RKO (cell line): ENCODE measurements at places on chromosomes 4 and X.
A peak's percentile ranks its signal among the peaks of the same experiment; 100 is the strongest.

DNA sequence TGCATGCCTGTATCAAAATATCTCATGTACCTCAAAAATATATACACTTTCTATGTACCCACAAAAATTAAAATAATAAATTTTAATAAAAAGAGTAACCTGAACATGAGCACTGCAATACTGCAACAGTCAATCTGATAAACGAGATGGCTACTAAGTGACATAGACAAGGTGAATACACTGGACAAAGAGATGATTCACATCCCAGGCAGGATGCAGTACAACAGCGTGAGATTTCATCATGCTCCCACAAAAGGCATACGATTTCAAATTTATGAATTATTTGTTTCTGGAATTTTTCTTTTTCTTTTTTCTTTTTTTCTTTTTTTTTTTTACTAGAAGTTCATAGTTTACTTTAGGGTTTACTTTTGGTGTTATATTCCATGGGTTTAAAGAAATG lies 12.2 kb upstream of the FGF16 start:
- DNase-seq, result peak; percentile 31

- no peak for DNase-seq
Measured at GRCh38 chr4:188194421-188194820, 55.2 kb downstream of the TRIML1 start.

DNA sequence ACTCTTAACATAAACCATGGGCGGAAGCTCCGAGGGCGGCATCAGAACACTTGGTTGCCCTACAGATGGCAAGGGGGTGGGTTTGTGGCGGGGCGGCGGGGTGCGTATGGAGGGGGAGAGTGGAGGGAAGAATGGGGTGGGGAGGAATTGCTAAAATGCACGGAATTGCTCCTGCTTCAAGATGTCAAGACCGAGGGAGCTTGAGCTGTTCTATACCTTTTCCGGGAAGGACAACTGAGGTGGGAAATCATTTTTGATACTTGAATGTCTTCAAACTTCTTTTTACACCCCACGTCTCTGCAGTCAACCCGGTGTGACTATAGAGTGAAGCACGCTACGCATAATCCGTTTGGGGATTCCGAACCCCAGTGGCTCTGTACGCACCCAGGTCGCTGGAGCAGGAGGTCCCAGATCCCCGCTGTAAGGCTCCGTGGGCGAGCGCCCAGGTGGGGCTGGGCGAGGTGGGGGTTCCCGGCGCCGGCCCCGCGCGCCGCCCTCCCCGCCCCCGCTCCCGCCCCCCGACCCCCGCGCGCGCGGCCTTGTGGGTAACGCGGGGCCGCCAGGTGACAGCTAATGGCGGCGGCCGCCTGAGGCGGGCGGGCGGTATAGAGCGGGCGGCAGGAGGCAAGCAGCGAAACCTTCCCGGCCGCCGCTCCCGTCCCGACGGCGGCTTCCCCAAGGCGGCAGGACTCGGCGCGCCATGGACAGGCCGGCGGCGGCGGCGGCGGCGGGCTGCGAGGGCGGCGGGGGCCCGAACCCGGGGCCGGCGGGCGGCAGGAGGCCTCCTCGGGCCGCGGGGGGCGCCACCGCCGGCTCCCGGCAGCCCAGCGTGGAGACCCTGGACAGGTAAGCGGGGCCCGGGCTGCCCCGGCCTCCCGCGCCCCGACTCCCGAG lies at the start of gene MTMR1:
Gene MTMR1 (plus strand): TSS at position 566 of the 894 bp plus-strand sequence. CDS start 135 bp downstream, at position 701.
- peak; percentile 23 for DNase-seq

- no peak for DNase-seq
Measured at GRCh38 chrX:34467437-34467836, 189.6 kb downstream of the TMEM47 start.

DNA sequence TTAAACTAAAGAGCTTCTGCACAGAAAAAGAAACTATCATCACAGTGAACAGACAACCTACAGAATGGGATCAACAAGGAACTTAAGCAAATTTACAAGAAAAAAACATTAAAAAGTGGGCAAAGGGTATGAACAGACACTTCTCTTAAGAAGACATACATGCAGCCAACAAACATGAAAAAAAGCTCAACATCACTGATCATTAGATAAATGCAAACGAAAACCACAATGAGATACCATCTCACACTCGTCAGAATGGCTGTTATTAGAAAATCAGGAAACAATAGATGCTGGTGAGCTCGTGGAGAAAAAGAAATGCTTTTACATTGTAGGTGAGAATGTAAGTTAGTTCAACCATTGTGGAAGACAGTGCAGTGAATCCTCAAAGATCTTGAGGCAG lies 27.8 kb downstream of the PAPSS1 start:
- DNase-seq, result no peak

- no peak for DNase-seq
Measured at GRCh38 chr4:18130256-18130655, 108.7 kb upstream of the LCORL start.

GRCh38 chrX:11641349-11642065 lies 24.2 kb downstream of the ARHGAP6 start:
- DNase-seq, result no peak

DNA sequence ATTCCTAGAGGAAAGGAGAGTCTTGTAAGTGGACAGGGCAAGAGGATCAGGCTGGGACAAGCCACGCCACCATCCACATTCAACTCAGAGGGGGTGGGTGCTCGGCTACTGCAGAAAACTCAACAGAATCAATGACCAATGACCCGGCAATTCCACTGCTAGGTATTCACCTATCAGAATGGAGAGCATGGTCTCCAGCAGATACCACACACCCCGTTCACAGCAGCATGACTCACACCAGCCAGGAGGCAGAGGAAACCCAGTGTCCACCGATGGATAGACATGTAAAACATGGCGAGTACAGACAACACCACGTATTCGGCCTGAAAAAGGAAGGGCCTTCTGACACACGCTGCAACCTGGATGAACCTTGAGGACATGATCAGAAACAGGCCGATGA lies 175.9 kb downstream of the AFAP1 start:
- no peak for DNase-seq

DNA sequence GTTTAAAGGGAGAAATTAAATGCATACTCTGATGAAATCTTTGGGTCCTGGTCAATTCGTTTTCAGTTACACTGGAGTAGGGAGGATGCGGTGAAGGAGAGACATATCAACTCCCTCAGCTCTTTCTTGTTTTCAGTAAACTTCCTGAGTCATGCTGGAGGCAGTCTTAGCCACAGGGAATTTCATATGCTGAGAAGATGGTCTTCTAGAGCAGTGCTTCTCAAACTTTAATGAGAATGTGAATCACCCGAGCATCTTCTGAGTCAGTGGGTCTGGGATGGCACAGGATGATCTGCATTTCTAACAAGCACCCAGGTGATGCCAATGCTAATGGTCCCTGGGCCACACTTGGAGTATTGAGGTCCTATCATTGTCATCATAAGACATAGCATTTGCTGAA lies 214.5 kb downstream of the KIT start:
- no peak for DNase-seq

DNA sequence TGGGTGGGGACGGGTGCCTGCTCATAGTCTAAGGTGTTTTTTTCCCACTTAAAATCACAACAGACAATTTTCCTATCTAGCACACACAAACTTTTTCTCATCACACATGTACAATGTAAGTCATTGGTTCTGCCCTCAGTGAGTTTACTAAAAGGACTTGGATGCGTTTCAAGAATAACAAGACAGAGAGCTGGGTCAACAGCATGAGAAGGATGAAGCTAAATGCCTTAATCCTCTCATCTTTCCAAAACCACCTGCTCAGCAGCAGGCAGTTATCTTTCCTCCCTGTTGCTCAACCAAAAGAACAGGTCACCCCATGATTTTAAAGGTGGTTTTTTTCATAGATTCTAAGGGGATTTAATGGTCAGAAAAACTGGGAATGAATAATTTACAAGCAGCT lies 40.1 kb downstream of the OFD1 start:
- no peak for DNase-seq

DNA sequence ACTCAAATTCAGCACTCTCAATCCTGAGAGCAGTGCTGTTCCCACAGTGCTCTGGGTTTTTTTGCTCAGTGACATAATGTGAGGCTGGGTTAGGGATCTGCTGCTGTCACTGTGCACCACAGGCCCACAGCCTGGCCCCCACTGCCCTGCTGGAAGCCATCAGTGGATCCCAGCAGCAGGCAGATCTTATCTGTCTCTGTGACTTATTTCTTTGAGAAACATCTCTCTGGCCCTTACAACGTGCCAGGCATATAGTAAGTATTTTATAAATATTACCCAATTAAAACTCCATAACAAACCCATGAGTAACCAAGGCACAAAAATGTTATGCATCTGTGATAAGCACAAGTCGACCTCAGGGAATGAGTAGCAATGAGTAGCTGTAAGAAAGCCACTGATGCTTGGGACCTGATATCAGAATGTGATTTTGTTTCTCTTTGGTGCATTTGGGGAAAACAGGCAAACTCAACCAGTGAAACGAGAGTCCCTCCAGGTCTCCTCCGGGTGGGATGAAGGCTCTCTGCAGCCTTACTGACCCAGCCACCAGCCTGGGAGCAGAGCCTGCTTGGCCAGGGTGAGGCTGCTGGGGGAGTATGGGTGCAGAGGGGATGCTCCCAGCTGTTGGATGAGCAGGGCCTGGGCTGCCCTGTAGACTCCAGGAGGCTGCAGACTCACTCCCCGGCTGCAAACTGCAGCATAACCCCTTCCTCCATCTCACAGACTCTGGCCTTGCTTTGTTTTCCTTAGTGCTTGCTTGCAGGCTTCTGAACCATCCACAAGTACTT lies 172.7 kb upstream of the LNX1 start:
- DNase-seq, result peak; percentile 20

GRCh38 chr4:147594107-147594506 lies 23.1 kb upstream of the TMEM184C start:
- DNase-seq, result no peak

- DNase-seq, result peak; percentile 76
Measured at GRCh38 chr4:147518846-147519767, 38.2 kb downstream of the EDNRA start.

GRCh38 chr4:57378766-57379165 lies 268.6 kb upstream of the IGFBP7 start:
- peak; percentile 83 for DNase-seq

DNA sequence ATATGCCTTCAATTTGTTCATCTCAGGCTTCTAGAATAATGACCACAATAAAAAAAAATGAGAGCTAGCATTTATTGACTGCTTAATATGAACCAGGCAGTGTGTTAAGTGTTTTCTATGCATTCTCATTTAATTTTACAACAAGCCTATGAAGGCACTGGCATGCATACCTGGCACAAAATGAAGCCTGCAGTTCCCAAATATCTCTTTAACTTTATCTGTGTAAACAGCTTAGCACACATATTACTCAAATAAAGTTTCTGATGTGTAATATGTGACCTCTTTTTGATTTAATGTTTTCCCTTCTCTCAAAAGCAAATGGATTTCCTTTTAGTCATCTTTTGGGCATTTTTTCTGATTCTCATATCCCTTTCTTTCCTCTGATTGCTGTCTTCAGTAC lies 671.8 kb downstream of the PCDH7 start:
- DNase-seq, result no peak

DNA sequence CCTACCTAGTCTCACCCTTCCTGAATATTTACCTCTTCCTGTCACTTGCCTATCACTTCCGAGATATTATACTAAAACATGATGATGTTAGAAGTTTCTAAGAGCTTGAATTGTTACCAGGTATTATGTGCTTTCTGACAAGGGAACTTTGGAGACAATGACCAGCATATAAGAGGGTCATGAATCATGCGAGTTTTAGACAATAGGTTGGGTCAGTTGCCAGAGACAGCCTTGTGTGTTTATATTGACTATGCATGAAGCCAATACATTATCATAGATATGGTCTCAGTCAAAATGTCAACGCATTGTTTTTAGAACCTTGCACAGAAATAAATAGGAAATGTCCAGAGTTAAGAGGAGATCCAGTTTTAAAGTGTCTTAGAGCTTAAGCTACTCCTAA lies 116.8 kb downstream of the KLHL4 start:
- no peak for DNase-seq

DNA sequence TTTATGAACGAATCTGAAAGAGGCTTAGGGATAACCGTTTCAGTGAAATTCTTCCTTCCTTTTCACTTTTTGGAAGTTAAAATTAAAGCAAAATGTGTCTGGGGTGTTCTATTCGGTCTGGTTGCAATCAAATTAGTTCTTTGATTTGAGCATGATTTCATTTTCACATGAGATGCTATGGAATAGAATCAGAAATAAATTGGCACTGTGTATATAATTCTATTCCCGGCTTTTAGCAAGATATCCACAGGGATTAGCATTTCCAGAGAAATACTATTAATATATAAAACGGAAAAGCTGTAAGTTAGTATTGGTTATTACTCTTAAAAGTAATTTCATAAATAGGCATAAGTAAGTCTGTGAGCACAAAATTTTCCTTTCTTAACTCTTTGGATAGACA lies 1676.8 kb upstream of the PCDH7 start:
- no peak for DNase-seq

DNA sequence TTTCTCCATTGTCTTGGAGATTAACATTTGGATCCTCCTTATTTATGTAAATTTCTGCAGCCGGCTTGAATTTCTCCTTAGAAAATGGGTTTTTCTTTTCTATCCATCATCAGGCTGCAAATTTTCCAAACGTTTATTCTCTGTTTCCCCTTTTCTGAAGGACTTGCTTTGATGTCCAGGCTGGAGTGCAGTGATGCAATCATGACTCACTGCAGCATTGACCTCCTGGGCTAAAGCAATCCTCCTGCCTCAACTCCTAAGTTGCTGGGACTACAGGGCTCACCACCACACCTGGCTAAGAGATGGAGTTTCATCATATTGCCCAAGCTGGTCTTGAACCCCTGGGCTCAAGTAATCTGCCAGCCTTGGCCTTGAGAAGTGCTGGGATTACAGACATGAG lies 144.0 kb upstream of the ZXDB start:
- no peak for DNase-seq

DNA sequence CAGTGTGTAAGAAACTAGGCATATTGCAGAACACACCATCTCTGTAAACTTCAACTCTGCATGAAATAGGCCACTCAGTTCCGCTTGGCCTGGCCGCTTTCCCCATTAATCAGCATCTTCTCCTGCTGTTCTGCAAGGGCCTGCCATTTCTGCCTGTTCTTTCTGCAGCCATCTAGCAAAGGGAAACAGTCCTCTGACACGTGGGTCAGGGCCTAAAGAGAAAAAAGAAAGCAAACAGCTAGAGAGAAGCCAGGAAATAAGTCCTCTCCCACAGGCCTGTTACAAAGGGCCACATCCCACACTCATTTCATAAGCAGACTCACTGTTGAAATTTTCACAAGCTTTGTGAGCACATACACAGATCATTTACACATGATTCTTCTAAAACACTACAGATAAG lies 130.1 kb downstream of the PDE5A start:
- DNase-seq, result no peak

GRCh38 chrX:132591719-132592275 lies 103.0 kb upstream of the MBNL3 start:
- no peak for DNase-seq

DNA sequence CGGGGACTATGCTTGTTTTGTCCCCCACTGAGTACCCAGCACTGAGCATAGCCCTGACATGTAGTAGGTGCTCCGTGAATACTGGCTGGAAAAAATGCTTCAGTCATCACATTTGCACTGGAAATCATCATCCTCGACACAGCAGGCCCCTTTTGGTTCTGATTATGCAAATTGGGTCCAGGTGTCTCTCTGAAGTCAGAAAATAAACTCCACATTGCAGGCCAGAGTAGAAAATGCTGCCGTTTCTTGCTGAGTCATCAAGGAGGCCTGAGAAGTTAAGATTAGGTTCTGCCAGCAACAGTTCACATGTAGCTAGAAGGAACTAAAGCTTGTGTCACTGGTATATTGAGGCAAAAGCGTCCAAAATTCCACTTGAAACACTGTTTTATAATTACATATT lies 15.0 kb upstream of the STK32B start:
- DNase-seq, result no peak
